Neural crest cell (in vitro differentiated cells): ENCODE measurements at places on chromosomes 2 and 18. TPM values are rescaled to one million over a fixed set of nuclear protein-coding genes. Genes with fewer than 3 reads are reported as not detected.

The MRPL30 gene
- total RNA-seq, result 44.3 and 47.9 TPM in 2 replicates

The NBEAL1 gene
- 12.3 and 12.6 TPM in 2 replicates for total RNA-seq

DNA sequence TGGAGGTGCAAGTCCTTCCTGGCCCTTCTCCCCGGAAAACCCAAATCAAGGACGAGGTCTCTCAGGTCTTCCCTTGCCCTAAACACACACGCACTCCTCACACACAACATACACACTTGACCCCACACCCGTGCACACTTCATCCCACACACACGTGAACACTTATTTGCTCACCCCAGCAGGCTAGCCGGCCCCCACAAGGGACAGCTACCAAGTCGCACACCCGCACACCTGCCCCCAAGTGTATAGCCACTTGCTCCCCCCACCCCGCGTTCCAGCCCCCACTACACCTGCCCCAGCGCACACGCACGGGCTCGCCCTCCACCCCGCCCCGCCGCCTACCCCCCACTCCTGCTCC lies 359 bp downstream of the TGFBRAP1 start:
- no peak for DNase-seq

The NTSR2 gene
- not detected in 2 replicates for total RNA-seq

DNA sequence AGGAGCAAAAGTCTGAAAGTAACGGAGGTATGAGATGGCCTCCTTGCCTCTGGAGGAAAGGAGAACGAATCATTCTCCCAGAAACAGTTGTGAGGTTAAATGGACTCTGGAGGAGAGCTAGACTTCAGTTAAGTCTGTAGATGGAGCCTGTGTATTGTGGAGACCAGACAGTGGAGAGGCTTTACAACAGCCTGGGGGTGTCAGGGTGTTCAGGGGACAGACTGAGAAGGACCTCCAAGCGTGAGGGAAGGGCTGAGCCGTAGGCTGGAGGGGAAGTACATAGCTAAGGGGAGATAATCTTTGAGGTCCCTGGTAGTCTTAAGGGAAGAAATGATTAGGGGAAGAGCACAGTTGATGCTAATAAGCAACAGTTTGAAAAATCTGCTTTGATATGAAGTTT lies 76.6 kb downstream of the GALNT1 start:
- DNase-seq, result no peak

DNA sequence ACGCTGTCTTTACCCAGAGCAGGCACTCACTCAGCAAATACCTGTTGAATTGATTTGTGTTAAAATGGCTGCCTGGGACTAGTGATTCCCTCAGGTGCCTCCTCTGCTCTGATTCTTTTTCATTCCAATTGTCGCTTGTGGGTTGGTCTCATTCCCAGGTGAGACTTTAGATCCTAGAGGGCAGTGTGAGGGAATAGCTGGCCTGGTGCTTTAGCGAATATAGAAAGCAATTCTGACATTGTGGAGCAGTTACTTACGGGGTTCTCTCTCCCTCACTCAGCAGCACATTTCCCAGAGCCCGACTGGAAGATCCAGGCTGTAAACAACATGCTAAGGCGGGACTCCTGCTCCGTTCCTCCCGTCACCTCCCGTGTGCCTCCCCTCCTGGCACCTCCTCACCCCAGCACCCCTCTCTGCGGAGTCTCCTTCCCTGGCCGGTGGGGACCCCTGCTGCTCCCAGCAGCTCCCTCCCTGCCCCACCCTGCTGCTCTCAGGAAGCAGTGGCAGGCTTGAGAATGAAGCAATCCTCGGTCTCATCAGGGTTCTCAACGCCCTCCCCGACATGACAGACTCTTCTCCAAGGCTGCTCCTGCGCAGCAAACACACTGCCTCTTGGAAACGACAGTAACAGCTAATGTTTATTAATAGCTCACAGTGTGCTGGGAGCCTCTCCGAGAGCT lies 26.9 kb downstream of the CELF4 start:
- no peak for DNase-seq

The COA5 gene
- 33.7 and 34.6 TPM in 2 replicates for total RNA-seq

DNA sequence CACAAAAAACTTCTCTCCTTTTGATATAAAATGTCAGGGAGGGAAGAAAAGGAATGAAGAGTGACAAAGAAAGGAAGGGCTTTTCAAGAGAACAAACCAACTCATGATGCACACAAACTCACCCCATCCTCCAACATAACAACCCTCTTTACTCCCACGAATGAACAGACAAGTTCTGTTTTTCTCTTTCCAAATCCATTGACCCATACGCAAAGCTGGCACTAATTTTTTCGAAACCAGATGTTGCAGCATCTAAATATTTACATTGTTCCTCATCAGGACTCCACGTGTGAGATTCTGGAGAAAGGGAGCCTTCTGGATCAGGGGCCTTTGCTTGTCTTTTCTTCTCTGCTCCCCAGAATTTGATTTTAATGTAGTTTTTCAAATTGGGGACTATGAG lies 143.3 kb upstream of the BCL2L11 start:
- no peak for DNase-seq

The ZSWIM2 gene
- total RNA-seq, result not detected in 2 replicates

DNA sequence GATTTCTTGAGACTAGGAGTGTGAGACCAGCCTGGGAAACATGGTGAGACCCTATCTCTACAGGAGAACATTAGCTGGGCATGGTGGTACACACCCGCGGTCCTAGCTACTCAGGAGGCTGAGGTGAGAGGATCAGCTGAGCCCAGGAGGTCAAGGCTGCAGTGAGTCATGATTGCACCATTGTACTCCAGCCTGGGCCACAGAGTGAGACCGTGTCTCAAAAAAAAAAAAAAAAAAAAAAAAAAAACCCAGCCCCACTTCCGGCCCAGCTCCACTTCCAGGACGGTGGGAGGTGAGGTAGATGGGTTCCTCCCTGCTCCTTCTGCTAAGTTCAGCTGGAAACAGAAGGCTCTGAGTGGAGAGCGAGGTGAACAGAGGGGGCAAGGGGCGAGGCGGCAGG lies 41.4 kb upstream of the NFATC1 start:
- DNase-seq, result no peak

DNA sequence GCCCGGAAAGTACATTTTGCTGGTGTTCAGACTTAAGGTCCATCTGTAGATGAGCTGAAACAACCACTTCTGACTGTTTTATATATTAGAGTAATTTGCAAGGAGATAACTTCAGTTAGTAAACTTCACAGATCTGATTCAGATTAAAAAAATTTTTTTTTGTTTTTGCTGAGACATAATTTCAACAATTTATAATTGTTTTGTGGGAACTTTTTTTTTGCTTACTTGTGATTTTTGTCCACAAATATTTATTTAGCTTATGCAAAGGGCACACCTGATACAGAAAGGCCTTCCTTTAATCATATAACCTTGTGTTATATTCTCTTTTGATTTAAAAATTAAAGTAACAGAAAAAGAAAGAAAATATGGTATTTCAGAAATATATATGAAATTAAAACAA lies 9.6 kb upstream of the SCN9A start:
- no peak for DNase-seq

- DNase-seq, result no peak
Observed at GRCh38 chr2:187580462-187581124, 26.4 kb upstream of the TFPI start.

DNA sequence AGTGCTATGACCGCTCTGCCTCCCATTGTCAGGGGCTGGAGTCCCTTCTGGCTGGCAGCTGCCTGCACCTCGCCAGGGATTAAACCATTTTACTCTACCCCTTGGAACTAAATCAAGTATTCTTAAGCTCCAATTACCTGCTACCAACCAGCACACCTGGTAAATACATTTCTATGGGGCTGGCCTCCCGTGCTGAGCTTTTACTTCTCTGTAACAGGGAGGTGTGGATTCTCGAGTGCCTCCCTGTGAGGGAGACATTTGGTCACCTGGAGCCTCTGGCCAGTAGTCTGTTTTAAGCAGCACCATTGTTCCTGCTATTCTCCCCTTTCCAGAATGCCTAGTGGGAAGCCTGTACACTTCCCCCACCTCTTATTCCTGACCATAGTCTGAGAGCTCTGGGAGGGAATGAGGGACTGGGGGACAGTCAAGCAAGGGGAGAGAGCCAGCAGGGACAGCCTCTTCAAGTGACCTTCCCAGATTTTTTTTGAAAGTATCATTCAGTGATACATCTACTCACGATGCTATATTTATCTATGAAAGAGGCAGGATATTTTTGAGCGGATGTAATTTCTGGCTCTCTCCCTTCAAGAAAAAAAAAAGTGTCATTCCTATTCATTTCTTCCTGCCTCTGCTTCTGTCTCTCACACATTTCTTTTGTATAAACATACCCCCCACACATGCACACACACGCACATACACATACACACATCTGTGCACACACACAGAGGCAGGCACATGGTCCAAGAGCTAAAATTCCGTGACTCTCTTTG lies 112.8 kb downstream of the CAPN13 start:
- DNase-seq, result no peak

DNA sequence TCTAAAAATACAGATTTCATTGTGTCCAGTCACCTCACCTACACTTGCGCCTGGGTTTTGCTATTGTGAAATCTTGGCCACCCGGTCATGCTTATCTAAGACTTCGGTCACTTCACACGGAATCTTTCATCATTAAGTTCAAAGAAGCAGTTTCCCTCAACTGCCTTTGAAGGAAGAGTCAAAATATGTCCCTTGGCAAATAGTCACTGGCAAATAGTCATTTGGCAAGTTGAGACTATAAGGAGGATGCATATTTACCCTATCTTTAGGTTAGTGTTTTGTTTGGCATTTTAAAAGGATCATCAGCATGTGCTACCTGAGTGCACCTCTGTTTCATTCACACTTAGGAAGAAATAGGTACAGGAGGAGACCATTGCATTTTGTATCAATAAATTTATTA lies 95.9 kb downstream of the FEZ2 start:
- no peak for DNase-seq

GRCh38 chr18:8828798-8829197 lies 123.4 kb downstream of the MTCL1 start:
- no peak for DNase-seq

DNA sequence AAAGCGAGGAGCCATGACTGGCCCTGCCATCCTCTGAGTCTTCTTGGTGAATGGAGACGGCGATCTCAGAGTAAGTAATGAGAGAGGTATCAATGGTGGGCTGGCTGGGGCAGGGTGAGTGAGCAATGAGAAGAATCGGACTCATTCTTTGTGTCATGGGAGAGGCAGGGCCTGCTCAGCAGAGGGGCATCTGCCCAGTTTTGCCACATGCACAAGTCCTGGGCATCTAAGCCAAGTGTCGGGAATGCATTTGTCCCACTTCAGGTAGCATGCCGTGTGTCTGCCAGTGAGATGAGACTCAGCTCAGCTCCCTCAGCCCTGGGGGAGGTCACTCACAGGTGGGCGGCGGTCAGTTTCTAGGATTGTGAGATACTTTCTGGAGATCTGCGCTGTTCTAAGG lies 791.0 kb upstream of the RAB6C start:
- no peak for DNase-seq

GRCh38 chr2:88600038-88600465 lies 27.2 kb downstream of the EIF2AK3 start:
- no peak for DNase-seq

GRCh38 chr2:162686336-162686735 lies 152.2 kb downstream of the KCNH7 start:
- DNase-seq, result no peak

DNA sequence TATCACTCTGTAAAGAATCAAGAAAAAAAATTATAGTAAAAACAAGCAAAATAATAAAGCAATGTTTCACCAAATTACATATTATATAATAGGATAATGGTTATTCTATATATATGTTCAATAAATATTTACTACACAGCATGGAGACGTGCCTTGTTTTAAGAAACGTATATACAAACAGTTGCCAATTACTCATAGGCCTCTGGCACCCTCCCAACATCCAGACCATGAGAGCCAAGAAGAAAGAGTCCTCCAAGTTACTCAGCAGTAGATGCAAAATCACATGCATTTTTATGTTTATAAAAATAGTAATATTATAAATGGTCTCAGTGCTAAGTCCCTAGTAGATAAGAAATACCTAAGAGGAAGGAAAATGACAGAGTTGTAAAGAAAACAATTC lies 64.8 kb downstream of the REV1 start:
- DNase-seq, result no peak

The FHOD3 gene
- total RNA-seq, result 28.6 and 29.0 TPM in 2 replicates

DNA sequence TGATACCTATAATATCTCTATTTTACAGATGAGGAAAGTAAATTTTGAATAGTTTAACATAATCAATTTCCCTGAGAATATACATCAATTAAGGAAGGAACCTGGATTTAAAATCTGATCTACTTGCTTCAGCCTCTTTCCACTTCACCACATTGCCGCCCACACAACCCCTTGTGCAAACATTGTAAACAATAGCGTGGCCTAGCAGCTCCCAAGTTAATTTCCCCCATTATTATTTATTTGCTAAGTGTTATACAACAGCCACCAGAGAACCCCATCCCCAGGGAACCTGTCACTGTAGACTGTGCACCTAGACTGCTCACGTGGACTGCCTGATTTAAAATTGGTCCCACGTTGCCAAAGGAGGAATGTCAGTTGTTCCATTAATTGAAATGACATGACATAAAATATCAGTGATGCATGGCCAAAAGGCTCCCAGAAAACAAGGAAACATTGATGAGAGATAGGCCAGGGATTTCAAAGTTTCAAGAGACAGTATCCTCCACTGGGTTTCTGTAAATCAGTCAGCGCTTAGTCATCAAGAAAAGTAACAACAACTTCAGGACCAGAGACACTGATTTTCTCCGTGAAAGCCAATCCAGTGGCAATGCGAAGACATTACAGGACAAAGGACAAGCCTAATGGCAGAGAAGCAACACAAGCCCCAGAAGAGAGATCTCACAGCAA lies 41.3 kb downstream of the SCG2 start:
- DNase-seq, result no peak
